A549 treated with dexamethasone at 1 μM for 4 hours (cell line): ENCODE measurements at places on chromosomes 6 and 20. TPM values are rescaled to one million over a fixed set of nuclear protein-coding genes. Genes with fewer than 3 reads are reported as not detected.

The LY6G6D gene
- total RNA-seq: not detected in 5 replicates

The OTOR gene
- total RNA-seq: not detected in 5 replicates

The LGSN gene
- total RNA-seq: 1.9 to 3.7 TPM (median 2.7 TPM) in 5 replicates

The MAK gene
- total RNA-seq: 0.11 to 0.16 TPM (median 0.15 TPM) in 5 replicates

The MOCS1 gene
- 2.0 to 3.3 TPM (median 2.7 TPM) in 5 replicates for total RNA-seq

The GJA10 gene
- total RNA-seq: not detected in 5 replicates

The LKAAEAR1 gene
- 0.68 to 1.4 TPM (median 1.0 TPM) in 5 replicates for total RNA-seq

The RNF182 gene
- 2.9 to 3.6 TPM (median 3.4 TPM) in 5 replicates for total RNA-seq

The BPI gene
- total RNA-seq: not detected in 5 replicates

The BRD2 gene
- total RNA-seq: 105 to 148 TPM (median 138 TPM) in 5 replicates

The OR10C1 gene
- total RNA-seq: not detected in 5 replicates

The TGM3 gene
- 0.05 to 0.12 TPM (median 0.07 TPM) in 3 of 5 replicates, not detected in the others for total RNA-seq

The ADTRP gene
- total RNA-seq: 0.29 to 0.90 TPM (median 0.75 TPM) in 5 replicates

The SLPI gene
- 7.6 to 12.8 TPM (median 11.3 TPM) in 5 replicates for total RNA-seq

The FOXF2 gene
- total RNA-seq: 15.1 to 19.5 TPM (median 18.9 TPM) in 5 replicates

The FAM50B gene
- 4.6 to 6.2 TPM (median 5.8 TPM) in 5 replicates for total RNA-seq

The MMP24 gene
- total RNA-seq: 23.4 to 37.2 TPM (median 35.6 TPM) in 5 replicates

The TNFRSF21 gene
- 11.7 to 15.5 TPM (median 13.8 TPM) in 5 replicates for total RNA-seq

The ZNF311 gene
- total RNA-seq: 0.14 to 0.18 TPM (median 0.15 TPM) in 5 replicates

The DNAAF9 gene
- 5.6 to 7.6 TPM (median 6.4 TPM) in 5 replicates for total RNA-seq

The SEMG1 gene
- 0.05 TPM in 1 of 5 replicates, not detected in the others for total RNA-seq

The OR12D3 gene
- not detected in 5 replicates for total RNA-seq

The ATP9A gene
- 13.0 to 20.1 TPM (median 18.0 TPM) in 5 replicates for total RNA-seq

The PRL gene
- total RNA-seq: not detected in 5 replicates
